ENCODE measurements at places on chromosomes 2 and 18.

GRCh38 chr2:220053919-220054318 lies 426.5 kb downstream of the SLC4A3 start:
- no peak for DNase-seq

DNA sequence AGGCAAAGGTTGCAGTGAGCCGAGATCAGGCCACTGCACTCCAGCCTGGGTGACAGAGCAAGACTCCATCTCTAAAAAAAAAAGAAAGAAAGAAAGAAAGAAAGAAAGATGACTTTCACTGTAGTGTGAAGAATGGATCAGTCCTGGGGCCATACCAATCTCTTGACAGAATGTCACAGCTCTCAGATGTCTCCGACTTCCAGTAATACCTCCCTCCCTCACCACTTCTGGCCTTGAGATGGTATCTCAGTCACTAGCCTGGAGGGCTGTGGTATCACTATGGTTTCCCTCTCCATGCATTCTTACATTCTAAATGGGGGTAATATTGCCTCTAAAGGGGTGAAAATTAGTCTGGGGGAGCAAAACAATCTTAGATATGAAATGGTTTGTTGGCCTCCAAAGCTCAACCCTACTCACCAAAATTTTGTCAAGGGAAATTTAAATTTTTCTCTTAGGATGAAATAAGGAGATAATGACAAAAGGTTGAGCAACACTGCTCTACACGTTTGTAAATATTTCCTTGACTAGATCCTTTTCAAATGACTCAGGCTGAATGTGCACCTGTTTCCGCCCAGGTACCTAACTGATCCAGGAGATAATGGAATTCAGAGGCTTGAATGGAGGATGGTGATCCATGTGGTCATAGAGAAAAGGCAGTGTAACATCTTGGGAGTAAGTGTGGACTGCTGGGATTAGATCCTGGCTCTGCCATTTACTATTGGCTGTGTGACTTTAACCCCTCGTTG lies 19.9 kb upstream of the SPRED2 start:
- DNase-seq, result no peak

GRCh38 chr2:1287427-1287826 lies 125.8 kb upstream of the TPO start:
- DNase-seq, result no peak

DNA sequence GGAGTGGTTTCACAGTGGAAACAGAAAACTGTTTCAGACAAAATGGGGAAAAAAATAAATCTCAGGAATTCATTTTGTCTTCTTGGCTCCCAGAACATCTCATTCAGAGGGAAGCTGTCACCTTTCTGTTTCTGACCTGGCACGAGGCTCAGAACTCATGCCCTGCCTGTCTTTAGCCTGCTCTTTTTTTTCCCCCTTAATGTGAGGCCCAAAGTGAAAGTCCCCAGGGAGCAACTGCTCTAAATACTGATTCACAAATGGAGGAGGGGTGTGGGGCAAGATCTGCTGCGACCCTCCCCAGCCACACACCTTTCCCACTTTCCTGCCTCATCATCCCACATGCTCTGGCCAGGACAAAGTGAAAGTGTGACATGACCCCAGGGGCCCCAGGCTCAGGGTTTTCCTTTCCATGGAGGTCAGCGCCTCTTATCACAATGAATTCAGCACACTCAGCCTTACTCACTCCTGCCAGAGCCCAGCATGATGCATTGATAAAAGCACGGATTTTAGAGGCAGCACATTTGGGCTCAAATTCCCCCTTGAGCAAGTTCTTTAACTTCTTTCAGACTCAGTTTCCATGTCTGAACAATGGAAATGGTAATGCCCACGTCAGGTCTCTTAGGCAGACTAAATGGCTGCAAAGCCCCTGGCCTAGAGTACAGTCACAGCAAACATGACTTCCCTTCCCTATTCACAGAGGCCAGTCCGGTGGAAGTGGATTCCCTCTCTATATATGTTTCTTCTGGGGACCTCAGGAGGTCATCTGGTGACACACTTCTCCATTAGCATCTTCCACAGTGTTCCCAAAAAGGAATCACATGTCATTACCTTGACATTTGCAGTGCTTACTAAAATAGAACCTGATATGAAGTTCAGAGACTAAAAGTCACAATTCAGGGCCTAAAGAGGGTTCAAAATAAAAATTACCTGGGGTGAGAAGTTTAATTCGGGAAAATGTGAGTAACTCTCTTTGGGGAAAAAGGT lies 55.3 kb upstream of the TMEM163 start:
- no peak for DNase-seq
